ENCODE measurements at places on chromosomes 3 and 15.
A peak's percentile ranks its signal among the peaks of the same experiment; 100 is the strongest.

DNA sequence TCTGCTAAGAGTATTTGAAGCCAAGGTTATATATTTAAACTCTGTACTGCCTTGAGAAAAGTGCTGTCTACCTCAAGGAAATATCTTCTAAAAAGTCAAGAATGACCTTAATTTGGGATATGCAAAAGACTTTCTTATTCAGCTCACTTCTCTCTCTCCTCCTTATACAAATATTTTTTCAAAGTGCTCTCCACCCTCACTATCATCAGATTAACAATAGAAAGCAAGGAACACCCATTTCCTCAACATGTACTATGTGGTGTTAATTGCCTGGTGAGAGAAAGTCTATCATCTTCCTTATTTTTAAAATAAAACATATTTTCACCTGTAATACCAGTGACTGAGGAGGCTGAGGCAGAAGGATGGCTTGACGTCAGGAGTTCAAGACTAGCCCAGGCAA, 44.4 kb upstream of the RSL24D1 start:
- no peak for DNase-seq

- no peak for DNase-seq
Measured at GRCh38 chr15:71736286-71736947, 73.9 kb upstream of the NR2E3 start.

DNA sequence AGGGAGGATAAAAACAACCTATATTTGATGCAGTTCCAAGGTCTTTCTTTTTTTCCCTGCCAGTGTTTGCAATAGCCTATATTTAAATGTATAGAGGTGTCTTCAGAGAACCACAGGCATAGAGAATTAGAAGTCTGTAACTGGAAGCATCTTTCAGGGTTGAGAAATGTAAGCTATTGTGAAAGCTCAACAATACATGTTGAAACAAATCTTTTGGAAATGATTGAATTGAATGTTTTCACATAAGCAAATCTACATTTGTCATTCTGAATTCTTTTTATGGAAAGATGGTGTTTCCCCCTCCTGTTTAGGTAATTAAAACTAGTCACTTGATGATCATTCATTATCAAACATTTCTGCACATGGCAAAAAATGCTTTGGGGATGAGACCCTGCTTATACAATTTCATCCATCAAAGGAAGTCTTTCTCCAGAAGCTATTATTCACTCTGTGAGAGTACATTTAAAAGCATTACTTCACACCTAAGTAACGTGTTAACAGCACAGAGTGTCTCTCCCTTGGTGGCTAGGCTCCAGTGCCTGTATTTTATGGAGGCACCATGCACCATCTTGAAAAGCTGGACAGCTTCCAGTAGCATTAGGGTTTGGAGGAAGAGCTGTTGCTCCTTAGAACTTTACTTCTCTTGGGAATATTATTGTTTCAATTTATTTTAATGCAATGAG, 406.2 kb downstream of the LSAMP start:
- DNase-seq: no peak

- no peak for DNase-seq
Measured at GRCh38 chr3:189947068-189947467, 173.6 kb downstream of the P3H2 start.

DNA sequence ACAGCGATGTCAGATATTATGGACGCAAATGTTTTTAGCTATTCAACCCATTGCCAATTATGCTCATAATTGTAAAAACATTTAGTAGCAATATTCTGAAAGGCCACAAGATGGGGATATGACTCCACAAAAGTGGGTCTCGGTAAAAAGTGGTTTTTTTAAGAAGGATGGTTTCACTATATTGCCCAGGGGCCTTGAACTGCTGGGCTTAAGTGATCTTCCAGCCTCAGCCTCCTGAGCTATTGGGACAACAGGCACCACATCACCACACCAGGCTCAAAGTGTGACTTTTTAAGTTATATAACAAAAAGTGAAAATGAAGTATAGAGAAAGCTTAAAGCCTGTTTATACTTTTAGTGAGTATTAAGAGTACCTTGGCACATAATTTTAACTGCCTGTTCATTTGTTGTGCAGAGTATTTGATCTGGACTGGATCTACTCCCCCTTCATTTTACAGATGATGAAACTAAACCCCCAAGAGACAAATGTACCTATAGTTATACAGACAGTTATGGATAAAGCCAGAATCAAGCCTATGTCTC, 9.4 kb downstream of the NAA50 start:
- DNase-seq: peak; percentile 43

GRCh38 chr3:89340408-89340807, 233.0 kb downstream of the EPHA3 start:
- no peak for DNase-seq

GRCh38 chr15:74302821-74303359, 64.6 kb downstream of the CYP11A1 start:
- no peak for DNase-seq

- peak; percentile 87 for DNase-seq
Measured at GRCh38 chr3:183490653-183491052, 62.2 kb upstream of the MCF2L2 start.

- DNase-seq: no peak
Measured at GRCh38 chr15:41961595-41962202, 10.7 kb downstream of the EHD4 start.

GRCh38 chr3:175274056-175274455, 414.9 kb downstream of the NAALADL2 start:
- DNase-seq: no peak

DNA sequence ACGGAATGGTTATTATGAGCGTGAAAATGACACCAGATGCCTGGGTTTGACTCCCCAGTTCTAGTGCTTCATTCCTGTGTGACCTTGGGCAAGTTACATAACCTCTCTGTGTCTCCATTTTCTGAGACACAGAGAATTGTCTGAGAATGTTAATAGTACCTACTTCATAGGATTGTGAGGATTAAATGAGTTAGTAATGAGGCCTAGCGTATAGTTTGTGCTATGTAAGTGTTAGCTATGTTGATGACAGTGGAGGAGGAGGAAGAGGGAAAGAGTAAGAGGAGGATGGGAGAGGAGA, 150.3 kb downstream of the MEGF11 start:
- no peak for DNase-seq

DNA sequence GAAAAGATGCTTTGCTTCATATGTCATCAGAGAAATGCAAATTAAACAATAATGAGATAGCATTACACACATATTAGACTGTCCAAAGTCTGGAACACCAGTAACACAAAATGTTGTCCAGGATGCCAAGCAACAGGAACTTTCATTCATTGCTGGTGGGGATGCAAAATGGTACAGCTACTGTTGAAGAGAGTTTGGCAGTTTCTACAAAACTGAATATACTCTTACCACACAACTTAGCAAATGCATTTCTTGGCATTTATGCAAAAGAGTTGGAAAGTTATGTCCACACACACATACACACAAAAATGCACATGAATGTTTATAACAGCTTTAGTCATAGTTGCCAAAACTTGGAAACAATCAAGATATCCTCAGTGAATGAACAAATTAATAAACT, 195.2 kb upstream of the MME start:
- DNase-seq: no peak

- DNase-seq: no peak
Measured at GRCh38 chr3:50264964-50265485, 3.9 kb upstream of the SEMA3B start.

GRCh38 chr3:78957456-78957855, 810.3 kb downstream of the ROBO1 start:
- no peak for DNase-seq

DNA sequence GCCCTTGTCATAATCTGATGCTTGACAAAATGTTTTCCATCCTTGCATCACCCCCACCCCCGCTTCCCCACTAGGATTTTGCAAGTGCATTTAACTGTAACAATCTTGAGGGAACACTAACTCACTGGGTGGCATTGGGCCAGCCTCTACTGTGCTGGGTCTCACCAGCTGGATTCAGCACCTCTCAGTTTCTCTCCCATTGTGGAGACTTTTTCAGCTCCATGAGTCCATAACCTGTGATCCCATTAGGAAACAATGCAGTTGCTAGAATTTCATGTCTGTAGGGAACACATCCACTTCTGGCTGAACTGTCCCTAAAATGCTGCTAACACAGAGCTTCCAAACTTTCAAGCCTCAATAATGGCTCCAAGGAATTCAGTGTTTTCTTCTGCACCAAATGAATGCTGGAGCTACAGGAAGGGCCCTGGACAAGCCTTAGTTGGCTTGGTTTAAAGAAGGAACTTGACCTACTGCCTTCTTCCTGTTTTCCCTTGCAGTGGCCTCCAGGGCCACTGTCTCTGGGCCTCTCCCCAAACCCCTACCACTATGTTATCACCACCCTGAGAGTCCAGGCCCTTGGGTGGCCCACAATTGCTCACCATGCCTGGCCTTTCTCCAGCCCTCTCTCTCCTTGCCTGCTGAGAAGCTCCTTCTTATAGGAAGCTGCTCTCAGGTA, 15.6 kb downstream of the CYP19A1 start:
- DNase-seq: no peak

DNA sequence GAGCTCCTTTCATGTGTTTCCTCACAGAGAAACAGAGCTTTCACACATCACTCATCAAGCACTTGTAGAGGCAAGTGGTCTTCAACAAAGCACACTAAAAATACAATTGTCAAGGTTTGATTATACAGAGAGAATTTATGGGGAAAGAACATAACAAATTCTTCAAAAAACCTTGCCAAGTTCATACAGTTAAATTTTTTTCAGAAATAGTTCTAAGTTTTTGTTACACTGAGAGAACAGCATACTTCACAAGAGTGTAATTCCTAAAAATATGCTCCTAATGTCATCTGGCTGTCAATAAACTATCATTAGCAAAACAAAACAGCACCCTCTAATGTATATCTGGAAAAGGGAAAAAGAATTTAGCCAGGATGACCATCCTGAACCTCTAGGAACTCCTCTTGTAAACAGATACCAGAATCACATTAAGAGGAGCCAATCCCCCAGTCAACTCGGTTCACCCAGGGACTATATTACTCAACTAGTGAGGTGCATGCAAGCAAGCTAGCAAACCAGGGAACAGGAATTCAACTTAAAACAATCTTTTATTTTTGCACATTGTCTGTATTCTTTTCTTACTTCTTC, 63.3 kb downstream of the RAD18 start:
- DNase-seq: no peak

Data from NCI-H1105 (cell line).